Aortic smooth muscle cell (primary cell): ENCODE measurements at places on chromosomes 5 and 9. TPM values are rescaled to one million over a fixed set of nuclear protein-coding genes. Genes with fewer than 3 reads are reported as not detected.

Gene CCDC171
- total RNA-seq, result 2.4 and 2.9 TPM in 2 replicates

Gene C9orf152
- total RNA-seq, result not detected in 2 replicates

Gene MLANA
- not detected in 2 replicates for total RNA-seq

Gene CARD19
- total RNA-seq, result 51.4 and 74.5 TPM in 2 replicates

Gene SGCD
- 16.9 and 37.3 TPM in 2 replicates for total RNA-seq

Gene N4BP3
- 0.68 and 1.5 TPM in 2 replicates for total RNA-seq

Gene STKLD1
- 0.44 and 0.79 TPM in 2 replicates for total RNA-seq

Gene KIF24
- 2.1 and 2.9 TPM in 2 replicates for total RNA-seq

Gene MARCHF11
- total RNA-seq, result not detected in 2 replicates

Gene RGMB
- 26.4 and 30.3 TPM in 2 replicates for total RNA-seq

Gene FAM219A
- total RNA-seq, result 5.9 and 6.2 TPM in 2 replicates

Gene PCDHB5
- total RNA-seq, result 1.4 and 1.8 TPM in 2 replicates

Gene TAF1L
- total RNA-seq, result under 0.01 TPM in 2 replicates

Gene PCDHGC5
- total RNA-seq, result 3.4 and 4.7 TPM in 2 replicates

Gene C9orf50
- total RNA-seq, result 0.13 and 0.19 TPM in 2 replicates

Gene AJM1
- total RNA-seq, result 1.1 TPM in 2 replicates

Gene SPAG8
- 1.7 TPM in 2 replicates for total RNA-seq

Gene PCDHB8
- 0.62 and 1.1 TPM in 2 replicates for total RNA-seq

Gene GFI1B
- 0.19 TPM in 1 of 2 replicates, not detected in the other for total RNA-seq

Gene CRHBP
- total RNA-seq, result 0.13 and 0.75 TPM in 2 replicates

Gene IL7R
- 0.12 and 0.13 TPM in 2 replicates for total RNA-seq

Gene EIF4E1B
- not detected in 2 replicates for total RNA-seq

Gene NUDT12
- 14.1 and 15.6 TPM in 2 replicates for total RNA-seq

Gene PRRX2
- total RNA-seq, result 29.0 and 32.8 TPM in 2 replicates

Gene ZNF474
- 0.12 and 0.13 TPM in 2 replicates for total RNA-seq

Gene CSF2
- not detected in 2 replicates for total RNA-seq

Gene FCN2
- total RNA-seq, result not detected in 2 replicates

Gene B4GALT1
- 14.9 and 23.6 TPM in 2 replicates for total RNA-seq

Gene ARL14EPL
- total RNA-seq, result not detected in 2 replicates

Gene PDLIM4
- 12.3 and 14.7 TPM in 2 replicates for total RNA-seq

Gene CCL19
- total RNA-seq, result not detected in 2 replicates

Gene KCNV2
- total RNA-seq, result not detected in 2 replicates

Gene OR1Q1
- 0.26 TPM in 1 of 2 replicates, not detected in the other for total RNA-seq

Gene FAM78A
- total RNA-seq, result 0.40 and 0.44 TPM in 2 replicates

Gene NLN
- 19.8 and 22.3 TPM in 2 replicates for total RNA-seq

Gene ACTBL2
- 0.06 TPM in 1 of 2 replicates, not detected in the other for total RNA-seq

Gene GBGT1
- 3.5 and 3.8 TPM in 2 replicates for total RNA-seq

Gene FBXL7
- 2.2 and 4.3 TPM in 2 replicates for total RNA-seq

Gene WNK2
- total RNA-seq, result not detected in 2 replicates

Gene AUH
- 21.8 and 22.9 TPM in 2 replicates for total RNA-seq

Gene RHOBTB3
- total RNA-seq, result 27.5 and 34.6 TPM in 2 replicates

Gene AQP7
- 0.40 and 1.8 TPM in 2 replicates for total RNA-seq

Gene AIF1L
- 0.75 and 0.92 TPM in 2 replicates for total RNA-seq

Gene PELO
- 48.5 and 52.8 TPM in 2 replicates for total RNA-seq

Gene PRSS3
- total RNA-seq, result 40.8 and 55.5 TPM in 2 replicates

Gene IFNA16
- total RNA-seq, result not detected in 2 replicates

Gene ARSI
- total RNA-seq, result 0.13 and 0.19 TPM in 2 replicates

Gene MSX2
- total RNA-seq, result 0.50 and 1.2 TPM in 2 replicates

Gene SLC12A7
- total RNA-seq, result 12.4 and 13.9 TPM in 2 replicates

Gene NOTCH1
- total RNA-seq, result 23.5 and 39.6 TPM in 2 replicates

Gene CCNI2
- not detected in 2 replicates for total RNA-seq

Gene PCDHGA2
- 1.7 and 2.5 TPM in 2 replicates for total RNA-seq
